Left kidney (tissue), 8 donors: ENCODE measurements at places on chromosomes 3 and 15. TPM values are rescaled to one million over a fixed set of nuclear protein-coding genes. Genes with fewer than 3 reads are reported as not detected.

GOLGA6A gene
- polyA plus RNA-seq, result 0.27 TPM

NANOGP8 gene
- polyA plus RNA-seq, result 0.76 TPM

- no peak for DNase-seq
Measured at GRCh38 chr15:64697911-64698369, 77.4 kb downstream of the RBPMS2 start.

DNA sequence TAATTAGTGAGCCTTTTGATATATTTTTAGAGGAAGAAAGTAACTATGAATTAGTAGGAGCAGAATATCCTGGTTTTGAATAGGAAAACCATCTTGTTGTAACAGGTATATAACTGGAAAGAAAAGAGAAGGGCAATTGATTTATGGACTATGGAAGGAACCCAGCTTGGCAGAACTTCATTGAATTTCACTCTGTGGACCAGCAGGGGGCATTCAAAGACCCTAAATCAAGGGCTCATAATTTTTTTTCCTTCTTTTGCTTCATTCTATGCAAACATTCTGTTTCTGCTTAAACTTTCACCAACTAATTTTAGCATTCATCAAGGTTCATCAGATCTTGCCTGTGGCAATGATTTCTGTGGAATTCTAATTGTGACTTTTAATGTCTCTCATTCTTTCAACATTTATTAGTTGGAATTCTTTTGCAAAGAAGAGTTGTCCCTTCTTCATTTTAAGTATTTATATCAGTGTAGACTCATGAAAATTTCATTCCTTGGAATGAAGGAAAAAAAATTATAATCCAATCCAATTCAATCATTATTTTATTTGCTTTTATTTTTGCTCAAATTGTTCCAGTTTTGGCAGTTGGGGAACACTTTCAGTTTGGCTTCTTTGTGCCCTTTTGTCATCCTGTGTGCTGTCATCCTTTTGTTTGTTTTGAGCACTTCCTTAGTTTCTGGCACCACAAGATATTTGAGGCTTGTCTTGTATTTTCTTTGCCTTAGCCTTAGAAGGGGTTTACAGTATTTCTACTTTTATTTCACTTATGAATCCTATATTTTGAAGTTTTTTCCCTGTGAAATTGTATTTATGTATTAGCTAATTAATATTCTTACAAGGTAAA, 30.4 kb downstream of the NXPE3 start:
- peak; percentile 41 for DNase-seq

DNA sequence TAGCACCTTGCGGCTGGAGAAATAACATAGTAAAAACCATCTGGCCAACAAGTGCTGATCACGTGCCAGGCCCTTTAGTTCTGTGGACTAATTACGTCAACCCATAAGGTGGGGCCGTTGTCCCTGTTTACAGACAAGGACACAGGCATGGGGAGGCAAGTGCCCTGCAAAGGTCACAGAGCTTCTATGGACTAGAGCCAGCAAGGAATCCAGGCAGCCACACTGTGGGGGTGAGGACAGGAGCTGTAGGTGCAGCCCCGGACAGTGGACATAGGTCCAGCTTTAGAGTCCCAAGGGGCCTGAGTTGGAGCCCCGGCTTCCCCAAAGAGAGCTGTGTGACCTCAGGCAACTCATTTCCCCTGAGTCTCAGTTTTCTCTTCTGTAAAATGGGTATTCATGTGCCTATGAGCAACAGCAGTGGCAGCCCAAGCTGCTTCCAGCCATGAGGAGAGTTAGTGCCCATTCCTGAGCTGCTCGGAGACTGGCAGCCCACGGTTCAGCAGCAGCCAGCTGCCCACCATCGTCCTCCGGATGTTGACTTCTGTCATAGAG, 13.9 kb downstream of the CHST13 start:
- no peak for DNase-seq

DNA sequence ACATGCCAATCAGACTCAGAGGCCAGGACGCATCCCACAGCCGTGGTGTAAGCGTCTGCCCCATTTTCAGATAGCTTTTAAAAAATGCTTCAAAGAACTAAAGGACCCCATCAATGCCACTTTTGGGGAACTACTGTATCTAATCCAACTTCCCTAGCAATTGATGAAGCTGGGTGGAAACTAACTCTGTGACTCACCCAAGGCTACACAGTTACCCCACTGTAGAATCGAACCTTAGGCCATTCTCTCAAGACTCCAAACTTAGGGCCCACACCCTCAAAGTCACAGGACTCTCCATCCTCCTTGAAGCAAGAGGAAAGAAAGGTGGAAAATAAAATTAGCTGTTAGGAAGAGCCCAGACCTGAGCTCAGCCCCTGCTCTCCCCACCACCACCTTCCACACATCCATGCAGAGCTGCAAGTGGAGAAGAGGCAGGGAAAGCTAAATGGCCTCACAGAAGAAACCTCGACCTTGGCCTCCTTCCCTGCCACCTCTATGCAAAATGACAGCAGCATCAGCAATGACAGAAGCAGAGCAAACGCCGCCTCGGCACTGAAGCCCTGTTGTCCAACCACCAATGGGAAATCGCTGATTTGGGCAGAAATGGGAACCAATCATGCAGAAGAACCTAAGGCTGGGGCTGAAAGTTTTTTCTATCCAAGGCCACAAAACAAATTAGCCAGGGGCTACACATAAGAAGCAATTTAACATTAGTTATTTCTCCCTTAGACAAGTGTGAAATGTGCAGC, 22.2 kb downstream of the ANP32A start:
- no peak for DNase-seq

DNA sequence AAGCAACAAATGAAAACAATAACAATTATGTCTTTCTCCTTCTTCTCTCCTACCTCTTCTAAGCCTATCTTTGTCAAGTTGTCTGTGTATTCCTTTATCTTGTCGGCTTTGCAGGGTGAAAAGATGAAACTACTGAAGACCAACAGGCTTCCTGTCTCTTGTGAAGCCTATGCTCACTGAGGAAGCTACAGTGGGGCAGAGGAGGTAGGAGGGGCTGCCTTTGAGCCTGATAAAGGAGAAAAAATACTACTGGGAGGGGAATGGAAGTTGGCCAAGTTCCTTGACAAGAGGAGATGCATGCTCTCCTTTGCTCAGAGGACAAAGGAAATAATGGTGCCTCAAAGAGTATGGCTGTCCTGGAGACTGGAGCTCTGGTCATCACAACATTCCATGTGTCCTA, 92.0 kb downstream of the IGSF11 start:
- DNase-seq, result no peak

DNA sequence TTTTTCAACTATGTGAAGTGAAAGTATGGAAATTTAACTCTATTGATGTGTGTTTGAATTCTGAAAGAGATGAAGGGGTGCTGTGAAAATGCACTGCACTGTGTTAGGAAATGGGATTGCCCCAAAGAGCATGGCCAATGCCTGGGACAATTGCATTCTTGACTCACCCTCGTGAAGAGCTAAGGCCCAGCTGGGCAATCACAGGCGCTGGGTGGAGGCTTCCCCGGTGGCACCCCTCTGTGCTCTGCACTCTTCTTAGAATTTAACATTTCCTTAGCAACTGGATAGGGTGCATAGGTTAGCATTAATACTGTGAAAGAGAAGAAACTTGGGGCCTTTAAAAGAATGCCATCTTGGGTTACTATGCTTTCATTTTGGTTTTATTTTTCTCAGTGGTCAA, 179.9 kb upstream of the GOLIM4 start:
- DNase-seq, result no peak

DNA sequence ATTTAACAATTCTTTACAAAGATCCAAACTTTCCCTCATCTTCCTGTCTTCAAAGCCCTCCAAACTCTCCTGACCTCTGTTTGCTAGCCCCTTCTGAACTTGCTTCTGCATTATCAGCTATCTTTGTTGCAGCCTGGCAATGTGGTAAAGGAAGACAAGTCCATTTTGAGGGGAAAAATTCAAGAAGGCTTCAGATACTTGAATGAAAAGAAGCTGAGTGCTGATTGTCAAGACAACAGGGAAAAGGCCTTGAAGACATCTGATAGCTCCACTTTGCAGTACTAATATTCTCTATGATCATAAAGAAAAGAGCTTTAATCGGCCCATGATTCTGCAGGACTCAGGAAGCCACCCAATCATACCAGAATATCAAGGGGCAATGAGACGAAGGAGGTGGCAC, 91.8 kb downstream of the LMLN start:
- no peak for DNase-seq
